ENCODE measurements at places on chromosomes 13 and 19.

DNA sequence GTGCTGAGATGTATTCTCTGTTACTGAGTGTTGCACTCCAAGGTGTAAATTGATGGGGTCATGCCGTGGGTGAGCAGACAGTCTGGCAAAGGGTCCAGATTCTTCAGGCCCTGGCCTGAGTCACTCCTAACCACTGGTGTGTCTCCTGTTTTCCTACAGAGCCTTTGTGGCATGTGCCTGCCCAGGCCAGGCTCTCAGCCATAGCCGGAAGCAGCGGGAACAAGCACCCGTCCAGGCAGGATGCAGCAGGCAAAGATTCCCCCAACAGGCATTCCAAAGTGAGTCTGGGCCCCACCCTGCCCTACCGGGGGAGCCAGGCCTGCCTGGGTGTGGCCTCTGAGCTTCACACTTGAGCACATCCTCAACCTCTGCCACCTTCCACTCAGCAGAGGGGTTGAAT, 61.9 kb downstream of the DPF1 start:
- H3K27me3 ChIP-seq = no peaks in the 10 kb centered on the region
- no peaks in the 10 kb centered on the region for H3K4me1 ChIP-seq
- H3K4me3 ChIP-seq = no peak overlapping the region
- H3K27ac ChIP-seq = no peak overlapping the region
- no peak for DNase-seq
- H3K36me3 ChIP-seq = peaks cover 35% of the 10 kb centered on the region

DNA sequence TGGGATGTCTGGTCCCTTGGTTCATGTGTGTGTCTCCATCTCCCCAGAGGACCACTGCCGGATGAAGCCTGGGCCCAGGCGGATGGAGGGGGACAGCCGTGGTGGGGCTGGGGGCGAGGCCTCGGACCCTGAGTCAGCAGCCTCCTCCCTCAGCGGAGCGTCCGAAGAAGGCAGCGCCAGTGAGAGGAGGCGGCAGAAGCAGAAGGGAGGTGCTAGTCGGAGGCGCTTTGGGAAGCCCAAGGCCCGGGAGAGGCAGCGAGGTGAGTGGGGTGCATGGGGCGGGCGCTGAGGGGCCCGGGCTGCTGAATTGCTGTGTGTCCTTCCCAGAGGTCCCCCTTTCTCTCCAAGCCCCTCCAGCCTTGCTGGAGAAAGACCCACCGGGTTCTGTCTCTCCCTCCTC, 3.2 kb downstream of the CCDC106 start:
- DNase-seq = no peak
- peaks cover 18% of the 10 kb centered on the region for H3K4me1 ChIP-seq
- H3K27me3 ChIP-seq = no peaks in the 10 kb centered on the region
- H3K4me3 ChIP-seq = no peak overlapping the region

DNA sequence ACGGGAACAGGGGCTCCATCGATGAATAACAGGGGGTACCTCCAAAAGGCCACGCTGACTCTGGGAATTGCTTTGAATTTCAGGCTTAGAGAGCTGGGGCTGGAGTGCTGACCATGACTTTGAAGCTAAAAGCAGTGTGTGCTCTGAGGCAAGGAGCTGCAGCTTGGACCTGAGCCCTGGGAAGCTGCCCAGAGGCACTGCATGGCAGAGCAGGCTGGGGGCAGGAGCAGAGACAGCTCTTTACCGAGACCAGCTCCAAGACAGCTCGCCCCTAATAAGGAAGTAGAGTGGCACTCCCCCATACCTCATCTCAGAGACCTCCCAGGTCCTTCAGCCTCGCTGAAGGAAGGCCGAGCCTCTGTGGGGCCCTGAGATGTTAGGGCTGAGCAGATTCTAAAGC, 200.2 kb downstream of the COL4A1 start:
- DNase-seq = no peak
- H3K4me3 ChIP-seq = no peak overlapping the region
- no peaks in the 10 kb centered on the region for H3K4me1 ChIP-seq

GRCh38 chr19:7637374-7638256, 705 bp downstream of the STXBP2 start:
- DNase-seq = no peak
- H3K36me3 ChIP-seq = peaks cover 14% of the 10 kb centered on the region
- H3K4me1 ChIP-seq = peaks cover 18% of the 10 kb centered on the region
- peak overlapping the region; percentile 65 for H3K4me3 ChIP-seq
- peak overlapping the region; percentile 81 for H3K27ac ChIP-seq
- H3K27me3 ChIP-seq = no peaks in the 10 kb centered on the region

DNA sequence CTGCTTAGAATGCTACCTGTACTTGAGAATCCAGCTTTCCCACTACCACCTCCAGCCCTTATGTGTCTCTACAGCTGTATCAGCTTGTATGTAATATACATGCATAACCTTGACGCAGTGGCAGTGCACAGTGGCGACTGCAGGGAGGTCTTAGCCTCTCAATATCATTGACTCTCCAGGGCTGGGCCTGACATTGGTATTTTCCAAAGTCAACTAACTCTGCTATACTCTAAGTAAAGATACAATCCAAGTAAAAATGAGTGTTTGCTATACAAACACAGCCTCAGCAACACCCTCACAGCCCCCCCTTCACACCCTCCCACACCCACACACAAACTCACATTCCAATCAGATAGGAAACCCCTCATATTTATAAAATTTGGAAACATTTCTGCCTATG, 6.7 kb upstream of the UBL3 start:
- H3K27me3 ChIP-seq = no peaks in the 10 kb centered on the region
- no peak overlapping the region for H3K27ac ChIP-seq
- H3K4me3 ChIP-seq = no peak overlapping the region

DNA sequence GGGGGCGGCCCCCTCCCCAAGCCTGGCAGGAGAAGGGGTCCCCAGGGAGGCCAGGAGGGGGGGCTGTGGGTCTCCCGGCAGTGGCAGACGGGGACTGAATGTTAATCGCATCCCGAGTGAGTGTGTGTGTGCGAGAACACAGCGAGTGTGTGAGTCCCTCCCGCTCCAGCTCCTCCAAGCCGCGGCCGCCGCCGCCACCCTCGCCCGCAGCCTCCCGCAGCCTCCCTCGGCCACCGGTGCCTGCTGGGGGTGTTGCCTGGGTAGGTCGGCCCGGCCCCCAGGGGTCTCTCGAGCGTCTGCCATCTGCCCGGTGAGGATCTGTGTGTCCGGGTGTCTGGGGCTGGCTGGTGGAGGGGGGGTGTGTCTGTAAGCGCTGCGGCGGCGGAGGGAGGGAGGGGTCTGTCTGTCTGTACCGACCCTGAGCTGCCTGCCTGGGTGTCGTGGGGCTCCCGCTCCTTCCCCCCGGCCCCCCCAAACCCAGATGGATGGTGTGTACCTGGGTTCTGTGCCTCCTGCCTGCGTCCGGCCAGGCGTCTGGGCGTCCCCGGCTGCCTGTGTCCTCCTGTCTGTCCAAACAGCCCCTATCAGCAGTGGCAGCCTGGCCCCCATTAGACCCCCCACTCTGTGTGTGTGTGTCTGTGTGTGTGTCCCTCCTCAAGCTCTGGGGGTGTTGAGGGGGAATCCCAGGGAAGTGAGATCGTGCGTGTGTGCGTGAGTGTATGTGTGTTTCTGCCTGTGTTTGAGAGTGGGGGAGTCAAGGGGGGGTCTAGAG, at the start of gene GRIN2D:
Gene GRIN2D, plus strand, starts transcription at position 110 of the 772 bp plus-strand sequence. CDS start 4,725 bp downstream, outside the sequence.
- H3K27me3 ChIP-seq = peaks cover 29% of the 10 kb centered on the region
- H3K4me3 ChIP-seq = peak within 1 kb of the TSS; percentile 40
- H3K27ac ChIP-seq = no peak within 1 kb of the TSS
- H3K4me1 ChIP-seq = peaks cover 45% of the 10 kb centered on the region
- no peaks in the 10 kb centered on the region for H3K36me3 ChIP-seq
- no peak for DNase-seq

- no peak overlapping the region for H3K27ac ChIP-seq
- no peaks in the 10 kb centered on the region for H3K36me3 ChIP-seq
- no peak overlapping the region for H3K4me3 ChIP-seq
- no peaks in the 10 kb centered on the region for H3K27me3 ChIP-seq
Measured at GRCh38 chr19:16376241-16376640, 51.6 kb downstream of the KLF2 start.

GRCh38 chr13:43988302-43988701, 108.6 kb downstream of the LACC1 start:
- no peaks in the 10 kb centered on the region for H3K4me1 ChIP-seq
- no peak for DNase-seq
- no peaks in the 10 kb centered on the region for H3K36me3 ChIP-seq
- H3K27ac ChIP-seq = no peak overlapping the region

DNA sequence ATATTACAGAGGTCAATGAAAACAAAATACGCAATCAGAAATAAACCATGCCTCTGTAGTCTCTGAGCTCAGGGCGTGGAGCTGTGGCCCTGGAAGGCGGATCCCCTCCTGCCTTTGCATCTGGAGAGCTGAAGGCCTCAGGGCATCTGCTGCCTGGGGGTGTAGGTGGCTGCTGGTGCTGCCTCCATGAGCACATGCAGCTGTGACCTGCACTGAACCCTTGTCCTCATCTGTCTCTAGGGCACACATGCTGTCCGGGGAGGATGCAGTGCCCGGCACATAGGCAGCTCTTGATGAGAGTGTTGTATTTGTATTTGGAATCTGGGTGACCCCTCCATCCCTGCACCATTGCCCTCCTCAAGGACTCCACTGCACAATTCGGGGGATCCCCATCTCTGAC, 185.7 kb downstream of the TEX29 start:
- H3K4me3 ChIP-seq = no peak overlapping the region
- no peak overlapping the region for H3K27ac ChIP-seq
- H3K27me3 ChIP-seq = no peaks in the 10 kb centered on the region
- no peak for DNase-seq

GRCh38 chr13:57918086-57918485, 286.5 kb downstream of the PCDH17 start:
- no peak for DNase-seq
- H3K27me3 ChIP-seq = no peaks in the 10 kb centered on the region
- no peaks in the 10 kb centered on the region for H3K4me1 ChIP-seq
- H3K4me3 ChIP-seq = no peak overlapping the region
- no peak overlapping the region for H3K27ac ChIP-seq

DNA sequence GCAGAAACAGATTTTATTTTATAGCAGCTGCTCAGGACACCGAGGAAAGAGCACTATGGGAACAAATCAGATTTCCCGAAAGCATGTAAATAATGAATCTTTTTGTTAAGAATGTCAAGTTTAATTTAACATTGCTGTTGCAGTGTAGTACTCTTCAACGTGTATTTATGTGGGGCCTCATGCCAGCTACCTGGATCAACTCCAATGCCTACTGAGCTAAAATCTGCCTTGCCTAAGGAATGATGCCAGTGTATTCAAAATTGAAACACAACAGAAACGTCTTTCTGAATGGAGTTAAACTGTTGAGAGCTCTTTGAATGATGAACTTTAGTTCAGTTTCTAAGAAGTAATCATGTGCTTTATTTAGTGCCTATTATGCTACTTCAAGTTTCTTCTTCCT, 1379.8 kb upstream of the ATXN8OS start:
- H3K36me3 ChIP-seq = no peaks in the 10 kb centered on the region
- H3K4me1 ChIP-seq = no peaks in the 10 kb centered on the region
- no peaks in the 10 kb centered on the region for H3K27me3 ChIP-seq
- no peak overlapping the region for H3K4me3 ChIP-seq
- no peak for DNase-seq

- H3K27me3 ChIP-seq = no peaks in the 10 kb centered on the region
- no peak for DNase-seq
- H3K27ac ChIP-seq = no peak overlapping the region
- no peak overlapping the region for H3K4me3 ChIP-seq
- no peaks in the 10 kb centered on the region for H3K36me3 ChIP-seq
Measured at GRCh38 chr13:73189362-73189761, 130.6 kb downstream of the KLF5 start.

DNA sequence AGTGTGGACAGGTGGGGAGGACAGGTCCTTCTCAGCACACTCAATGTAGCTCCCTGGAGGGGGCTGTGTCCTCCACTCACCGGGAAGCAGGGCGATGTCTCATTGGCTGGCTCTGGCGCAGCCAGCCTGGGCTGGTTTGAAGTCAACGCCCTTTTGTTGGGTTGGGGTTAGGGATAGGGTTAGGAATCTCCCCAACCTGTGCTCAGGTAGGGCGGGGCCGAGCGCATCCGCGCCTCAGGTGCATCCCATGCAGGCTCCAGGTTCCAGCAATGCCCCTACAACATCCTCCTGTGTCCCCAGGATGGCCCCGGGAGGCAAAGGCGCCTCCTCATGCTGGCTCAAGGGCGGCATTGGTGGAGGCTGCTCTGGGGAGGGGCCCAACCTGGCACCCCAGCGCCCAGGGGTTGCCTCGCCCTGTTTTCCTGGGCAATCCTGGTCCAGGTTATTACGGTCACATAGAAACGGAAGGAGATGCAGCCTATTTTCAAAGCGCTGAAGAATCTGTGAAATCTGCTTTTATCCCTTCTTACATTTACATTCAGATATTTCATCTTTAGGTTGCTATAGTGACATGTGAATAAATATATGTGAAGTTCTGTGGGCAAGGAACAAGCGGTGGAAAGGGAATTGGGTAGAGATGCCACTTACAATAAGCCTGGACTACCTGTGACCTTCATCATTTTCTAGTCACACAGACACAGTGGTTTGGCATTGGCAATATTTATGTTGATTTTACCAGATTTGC, 74.3 kb downstream of the TM9SF2 start:
- H3K4me3 ChIP-seq = no peak overlapping the region
- H3K27me3 ChIP-seq = no peaks in the 10 kb centered on the region
- DNase-seq = no peak
- no peak overlapping the region for H3K27ac ChIP-seq
- H3K4me1 ChIP-seq = no peaks in the 10 kb centered on the region

DNA sequence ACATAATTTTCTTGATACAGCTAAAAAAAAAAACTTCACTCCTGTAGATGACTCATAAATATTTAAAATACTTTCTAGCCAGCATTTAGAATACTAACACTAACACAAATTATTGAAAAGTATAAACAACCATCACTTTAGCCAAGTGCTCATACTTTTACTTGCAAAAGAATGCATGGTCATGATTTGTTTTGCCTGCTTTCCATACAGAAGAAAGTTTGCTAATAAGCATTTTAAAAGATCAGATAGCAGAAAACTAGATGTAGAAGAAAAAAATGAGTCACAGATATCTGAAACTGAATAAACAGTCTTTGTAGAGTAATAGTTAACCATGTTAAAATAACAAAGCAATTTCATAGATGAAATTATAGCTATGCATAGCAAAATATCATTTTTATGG, 2280.4 kb upstream of the PCDH20 start:
- no peaks in the 10 kb centered on the region for H3K36me3 ChIP-seq
- no peak overlapping the region for H3K27ac ChIP-seq
- H3K27me3 ChIP-seq = no peaks in the 10 kb centered on the region
- no peak overlapping the region for H3K4me3 ChIP-seq
- H3K4me1 ChIP-seq = no peaks in the 10 kb centered on the region

DNA sequence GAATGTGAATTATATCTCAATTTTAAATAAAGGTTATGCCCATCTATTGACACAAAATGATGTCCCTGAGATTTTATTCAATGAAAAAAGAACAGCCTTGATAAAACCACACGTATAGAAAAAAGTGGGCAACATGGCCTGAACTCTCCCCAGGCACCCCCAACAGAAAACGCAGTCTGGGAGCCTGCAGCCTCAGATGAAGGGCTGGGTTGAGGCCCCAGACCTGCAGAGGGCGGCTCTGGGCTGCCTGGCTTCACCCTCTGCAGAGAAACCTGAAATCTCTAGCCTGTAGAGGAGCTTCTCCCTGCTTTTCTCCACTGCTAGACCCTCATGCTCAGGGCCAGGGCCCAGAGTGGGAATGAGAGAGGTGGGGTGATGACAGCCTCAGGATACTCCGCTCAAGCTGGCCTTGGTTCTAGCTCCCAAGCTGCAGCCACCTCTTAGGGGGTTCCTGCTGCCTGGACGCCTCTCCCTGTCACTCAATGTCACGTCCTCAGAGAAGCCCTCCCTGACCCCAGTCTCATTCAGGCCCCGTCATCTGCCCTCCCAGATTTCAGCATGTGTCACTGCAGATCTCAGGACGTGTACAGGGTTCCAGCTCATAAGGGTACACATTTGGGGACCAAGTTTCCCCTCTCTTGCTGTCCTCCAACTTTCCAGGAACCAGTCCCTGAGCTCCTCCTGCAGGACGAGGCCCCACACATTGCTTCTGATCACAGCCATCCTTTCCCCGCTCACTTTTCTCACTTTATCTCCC, 1.8 kb downstream of the MBD3 start:
- peak overlapping the region; percentile 88 for H3K27ac ChIP-seq
- no peaks in the 10 kb centered on the region for H3K36me3 ChIP-seq
- H3K4me3 ChIP-seq = peak overlapping the region; percentile 99
- H3K27me3 ChIP-seq = no peaks in the 10 kb centered on the region

All from effector memory CD4-positive, alpha-beta T cell (primary cell).